AG08395 (cell line): ENCODE measurements at places on chromosomes 6 and 20.

DNA sequence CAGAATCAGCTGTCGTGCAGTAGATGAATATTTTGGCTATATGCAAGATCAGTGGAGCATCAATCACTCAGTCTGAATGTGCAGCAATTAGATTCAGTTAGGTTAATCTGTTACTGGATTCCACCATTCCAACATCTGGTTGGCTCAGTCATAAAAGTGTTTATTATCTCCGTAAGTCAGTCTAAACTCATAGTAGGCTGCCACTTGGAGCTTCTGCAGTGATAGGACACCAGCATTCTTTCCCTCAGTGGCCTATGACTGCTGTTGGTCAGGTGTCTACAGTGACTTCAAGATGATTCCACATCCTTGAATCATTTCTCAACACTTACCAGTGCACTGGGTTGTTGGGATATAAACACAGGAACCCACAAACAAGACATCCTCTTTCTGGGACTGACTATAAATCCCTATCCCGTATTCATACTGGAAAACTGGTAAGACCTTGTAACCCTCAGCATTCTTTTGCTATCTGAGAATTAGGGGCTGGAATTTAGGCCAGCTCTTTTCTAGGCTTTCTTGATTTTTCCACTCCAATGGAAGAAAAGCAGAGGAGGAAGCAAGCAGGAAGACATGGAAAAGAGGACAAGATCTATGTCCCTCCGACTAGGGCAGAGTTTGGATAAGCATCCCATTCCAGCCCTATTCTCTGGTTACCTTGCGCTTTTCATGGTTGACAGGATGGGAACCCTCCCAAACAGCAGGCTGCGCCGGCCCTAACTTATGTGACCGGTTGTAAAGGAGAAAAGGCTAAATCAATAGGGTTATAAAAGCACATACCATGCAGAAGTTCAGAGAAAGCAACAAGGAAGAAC, 919.6 kb downstream of the KIF16B start:
- no peak for DNase-seq

GRCh38 chr6:41021832-41022231, 17.2 kb downstream of the UNC5CL start:
- peak; percentile 72 for DNase-seq

GRCh38 chr20:1693427-1693826, 35.8 kb upstream of the SIRPG start:
- DNase-seq, result no peak

- DNase-seq, result no peak
These were observed 76.3 kb downstream of the HFE start for GRCh38 chr6:26163427-26164119.

GRCh38 chr6:157981395-157982101, at the start of gene SYNJ2:
SYNJ2 (plus strand) TSS chr6:157981863; CDS start chr6:157981962, 99 bp downstream.
- DNase-seq, result peak; percentile 80

DNA sequence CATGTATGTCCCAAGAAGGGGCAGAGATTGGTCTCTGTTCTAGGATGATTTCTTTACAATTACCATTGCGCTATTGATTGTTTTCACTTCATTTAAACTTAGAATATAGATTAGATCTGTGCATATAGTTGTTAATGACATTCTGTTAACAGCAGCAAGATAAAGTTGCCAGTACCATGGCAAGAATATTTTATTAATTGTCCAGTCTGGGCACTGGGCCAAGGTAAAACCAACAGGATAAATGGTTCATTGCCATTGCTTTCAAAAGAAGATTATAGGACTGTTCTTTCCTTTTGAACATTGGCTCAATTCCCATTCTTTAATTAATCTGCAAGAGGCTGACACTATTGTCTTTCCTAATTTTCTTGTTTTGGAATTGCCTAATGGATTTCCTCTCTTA, 592.4 kb downstream of the RFPL4B start:
- no peak for DNase-seq

GRCh38 chr20:58818586-58819285, 32.0 kb downstream of the GNAS-AS1 start:
- peak; percentile 67 for DNase-seq

DNA sequence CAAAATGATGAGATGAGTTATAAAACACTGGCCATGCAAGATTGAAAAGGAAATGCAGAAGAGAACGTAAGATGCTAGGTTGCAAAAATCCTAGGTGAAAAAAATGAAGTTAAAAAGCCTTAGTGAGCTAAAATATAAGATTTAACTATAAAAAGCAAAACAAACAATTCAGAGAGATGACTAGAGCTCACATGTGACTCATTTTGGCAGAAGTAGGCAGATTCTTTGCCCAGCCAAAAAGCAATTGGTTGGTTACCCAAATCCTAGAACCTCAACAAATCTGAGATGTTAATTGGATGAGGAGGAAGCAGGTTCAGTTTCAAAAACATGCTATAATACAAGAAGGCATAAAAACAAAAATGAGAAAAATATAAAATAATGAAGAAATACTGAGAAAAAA, 249.1 kb downstream of the OGFRL1 start:
- DNase-seq, result peak; percentile 60
